Stimulated activated CD8-positive, alpha-beta memory T cell treated with anti-CD3 and anti-CD28 coated beads, Interleukin-4, amount 100 ng/mL, for 1 hour (primary cell): ENCODE measurements at places on chromosomes 5 and 9.

DNA sequence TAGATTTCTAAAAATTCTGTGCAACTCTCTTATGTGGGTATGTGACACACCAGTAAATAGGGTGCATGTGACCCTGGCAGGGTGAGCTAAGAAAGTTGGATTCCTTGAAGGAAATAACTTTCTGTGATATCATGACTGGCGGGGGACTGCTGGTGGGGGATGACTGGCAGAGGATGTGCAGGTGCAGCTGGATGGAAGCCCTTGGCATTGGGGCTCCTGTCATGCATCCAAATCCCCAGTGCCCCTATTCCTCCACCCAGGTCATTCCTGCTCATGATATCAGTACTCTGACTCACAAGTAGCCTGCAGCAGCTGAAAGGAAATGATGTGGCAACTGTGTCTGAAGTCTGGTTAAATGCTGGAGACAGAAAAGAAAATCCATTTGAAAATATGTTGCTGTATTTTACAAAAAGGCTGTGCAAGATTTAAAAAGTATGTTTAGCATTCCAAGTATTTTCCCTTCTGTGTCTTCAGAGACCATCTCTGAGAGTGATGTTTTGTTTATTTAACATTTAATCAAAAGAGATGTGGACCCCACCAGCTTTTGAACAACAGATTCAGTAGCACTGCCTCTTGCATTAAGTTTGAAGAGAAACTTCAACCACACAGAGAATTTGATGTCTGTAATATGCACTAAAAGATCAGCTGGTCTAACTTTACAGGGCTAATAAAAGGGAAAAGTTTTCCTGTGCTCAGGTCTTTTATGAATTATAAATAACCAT is 17.9 kb upstream of the ZSWIM6 start:
- DNase-seq = no peak

GRCh38 chr5:14590949-14591348 is 9.4 kb downstream of the OTULINL start:
- DNase-seq = no peak

- DNase-seq = no peak
Measured at GRCh38 chr5:111783537-111783936, 26.5 kb upstream of the NREP start.

DNA sequence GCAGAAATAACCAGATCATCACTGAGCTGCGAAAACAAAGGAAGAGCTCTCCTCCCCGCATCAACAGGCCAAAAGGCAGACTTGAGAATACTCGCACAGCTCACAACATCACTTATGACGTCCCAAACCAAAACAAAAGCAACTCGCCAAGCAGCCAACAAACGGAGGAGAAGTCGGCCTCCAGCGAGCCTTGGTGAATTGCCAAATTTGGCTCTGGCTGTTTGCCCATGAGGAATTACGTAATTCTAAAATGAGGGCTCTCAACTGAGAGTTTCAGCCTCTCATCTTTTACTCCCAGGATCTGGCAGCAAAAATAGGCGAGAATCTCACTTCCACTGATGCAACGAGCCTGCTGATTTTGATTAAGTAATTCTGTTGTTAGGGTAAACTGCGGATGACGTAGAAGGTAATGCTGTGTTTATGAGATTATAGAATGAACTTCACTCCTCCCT is 51.7 kb upstream of the SEMA6A start:
- DNase-seq = no peak

DNA sequence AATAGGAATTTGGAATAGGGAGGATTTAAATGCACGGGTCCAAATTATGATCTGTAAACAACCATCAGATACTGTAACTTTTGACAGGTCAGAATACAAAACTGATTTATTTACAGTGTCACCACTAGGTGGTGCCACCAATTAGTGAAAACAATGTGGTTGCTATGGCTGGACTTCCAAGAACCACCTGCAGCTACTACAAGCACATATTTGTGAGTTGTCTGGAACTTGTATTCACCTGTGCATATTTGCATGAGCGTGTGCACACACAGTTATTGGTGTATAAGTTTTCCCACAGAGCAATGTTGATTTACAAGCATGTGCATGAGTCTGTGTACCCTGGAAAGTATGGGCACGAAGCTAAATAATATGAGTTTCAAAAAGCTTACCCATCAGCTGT is 3.0 kb upstream of the HRCT1 start:
- no peak for DNase-seq

GRCh38 chr9:125761676-125762450 is 14.7 kb downstream of the PBX3 start:
- DNase-seq = no peak

- no peak for DNase-seq
Measured at GRCh38 chr5:10607666-10608073, 43.8 kb downstream of the ANKRD33B start.

GRCh38 chr5:132388244-132389050 is 18.9 kb downstream of the SLC22A5 start:
- no peak for DNase-seq

DNA sequence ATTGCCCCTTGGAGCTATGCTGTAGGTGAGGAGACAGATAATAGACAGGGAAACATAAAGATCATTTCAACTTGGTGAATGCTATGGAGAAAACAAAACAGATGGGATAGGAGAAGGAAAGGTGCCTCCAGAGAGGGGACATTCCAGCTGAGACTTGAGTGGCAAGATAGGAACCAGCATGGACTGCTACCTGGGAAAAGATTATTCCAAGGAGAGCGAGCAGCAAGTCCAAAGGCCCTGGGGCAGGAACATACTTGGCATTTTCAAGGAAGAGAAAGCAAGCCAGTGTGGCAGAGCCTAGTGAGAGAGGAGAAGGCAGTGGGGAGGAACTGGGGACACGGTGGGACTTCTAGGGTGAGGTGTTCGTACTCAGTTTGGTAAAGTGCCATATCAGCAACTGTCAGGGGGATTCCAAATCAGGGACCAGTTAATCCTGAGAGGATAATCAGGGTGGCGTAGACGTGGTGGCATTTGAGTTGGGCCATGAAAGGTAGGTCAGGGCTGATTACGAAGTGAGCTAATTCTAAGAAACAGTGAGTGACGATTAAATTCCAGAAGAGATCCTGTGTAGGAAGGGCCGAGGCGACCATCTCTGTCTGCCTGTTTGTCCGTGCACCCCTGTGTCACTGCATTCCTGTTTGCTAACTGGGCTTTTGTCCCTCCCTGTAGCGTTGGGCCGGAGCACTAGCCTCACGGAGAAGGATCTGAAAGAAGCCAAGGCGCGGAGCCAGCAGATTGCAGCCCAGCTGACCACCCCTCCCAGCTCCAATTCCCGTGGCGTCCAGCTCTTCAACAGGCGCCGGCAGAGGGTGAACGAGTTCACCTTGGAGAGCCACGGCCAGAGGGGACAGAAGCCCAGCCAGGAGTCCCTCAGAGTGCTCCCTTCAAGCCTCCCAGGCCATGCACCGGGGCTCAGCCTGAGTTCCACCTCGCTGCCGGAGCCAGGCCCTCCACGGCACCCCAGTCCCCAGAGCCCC is 7.1 kb downstream of the SYNPO start:
- DNase-seq = no peak

GRCh38 chr5:95884017-95884325 is 61.4 kb upstream of the GLRX start:
- DNase-seq = no peak

DNA sequence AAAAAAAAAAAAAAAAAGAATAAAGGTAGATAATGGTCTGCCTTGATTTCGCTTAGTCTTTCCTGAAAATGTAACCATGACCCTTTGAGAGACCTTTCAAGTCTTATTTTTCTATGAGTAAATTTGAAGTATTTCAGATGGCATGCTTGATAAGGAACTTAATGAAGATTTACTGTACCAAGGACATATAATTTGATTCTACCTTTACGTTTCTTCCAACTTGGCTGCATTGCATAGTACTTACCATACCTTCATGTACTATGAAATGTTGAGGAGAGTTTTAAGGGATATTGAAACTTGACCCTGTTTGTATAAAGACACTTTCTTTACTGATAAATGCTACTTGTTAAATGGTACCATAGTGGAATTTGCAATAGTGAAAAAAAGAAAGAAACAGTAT is 35.0 kb upstream of the SNX24 start:
- DNase-seq = no peak

GRCh38 chr5:136213919-136214493 is 21.0 kb upstream of the SMIM32 start:
- no peak for DNase-seq

DNA sequence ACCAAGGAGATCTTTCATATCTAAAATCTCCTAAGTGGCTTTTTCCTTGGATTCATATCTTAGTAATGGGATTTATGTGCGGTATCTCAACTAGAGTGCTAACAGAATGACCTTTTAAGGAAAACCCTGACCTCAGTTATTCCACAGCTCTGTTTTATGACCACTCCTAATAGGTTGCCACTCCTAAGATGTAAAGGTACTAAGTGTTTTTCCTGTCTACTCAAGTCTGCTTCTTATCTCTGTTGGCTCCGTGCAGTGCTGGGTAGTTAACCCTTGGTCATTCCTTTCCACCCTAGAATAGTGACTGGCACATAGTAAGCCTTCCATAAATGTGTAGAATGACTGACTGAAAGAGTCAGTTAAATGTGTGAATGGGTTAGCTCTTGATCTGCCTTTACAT is 161.4 kb downstream of the DOCK2 start:
- no peak for DNase-seq

DNA sequence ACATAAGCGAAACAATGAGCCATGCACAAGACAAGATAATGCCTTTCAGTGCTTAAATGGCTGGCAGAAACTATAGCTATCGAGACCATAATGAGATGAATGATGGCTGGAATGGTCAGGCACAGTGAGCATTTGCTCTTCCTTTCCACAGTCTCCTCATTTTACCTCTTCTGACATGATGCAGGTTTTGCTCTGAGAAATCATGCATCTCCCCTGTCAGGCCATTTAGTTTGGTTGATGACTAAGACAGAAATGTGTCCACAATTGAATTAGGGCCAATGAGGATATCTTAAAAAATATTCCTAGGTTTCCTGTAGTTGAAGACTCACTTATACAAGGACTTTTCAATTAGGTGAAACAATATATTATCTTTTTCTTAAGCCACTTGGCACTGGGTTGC is 475.1 kb downstream of the TMEM232 start:
- no peak for DNase-seq

- no peak for DNase-seq
Measured at GRCh38 chr5:20572614-20573013, 584.6 kb upstream of the CDH18 start.

GRCh38 chr5:149262315-149262714 is 9.3 kb upstream of the AFAP1L1 start:
- DNase-seq = no peak

GRCh38 chr5:113199122-113199905 is 222.7 kb downstream of the DCP2 start:
- no peak for DNase-seq

DNA sequence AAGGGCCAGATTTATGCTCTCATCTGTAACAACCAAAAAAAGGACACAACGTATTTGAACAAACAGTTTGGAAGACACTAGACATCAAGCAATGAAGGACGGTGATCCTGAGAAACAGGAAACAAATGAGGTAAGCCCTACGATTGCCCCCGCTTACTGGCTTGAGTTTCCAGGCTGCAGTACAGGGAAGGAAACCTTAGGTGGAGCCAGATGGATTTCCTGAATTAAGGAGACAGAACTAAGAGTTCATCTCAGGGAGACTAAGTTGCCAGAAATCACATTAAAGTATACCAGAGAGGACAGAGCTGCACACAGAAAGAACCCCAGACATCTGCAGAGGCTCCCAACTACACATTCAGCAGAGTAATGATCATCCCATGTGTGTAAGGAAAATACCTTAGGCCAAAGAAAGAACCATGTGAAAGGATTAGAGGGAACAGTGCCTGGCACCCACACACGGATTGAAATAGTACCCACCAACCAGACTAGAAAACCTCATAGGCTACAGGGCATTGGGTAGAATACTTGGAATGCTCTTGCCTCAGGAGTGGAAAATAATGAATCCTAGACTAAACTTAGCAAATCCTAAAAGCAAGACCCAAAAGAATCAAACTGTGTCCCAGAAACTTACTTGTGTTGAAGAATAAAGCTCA is 99.3 kb upstream of the NIPBL start:
- no peak for DNase-seq

DNA sequence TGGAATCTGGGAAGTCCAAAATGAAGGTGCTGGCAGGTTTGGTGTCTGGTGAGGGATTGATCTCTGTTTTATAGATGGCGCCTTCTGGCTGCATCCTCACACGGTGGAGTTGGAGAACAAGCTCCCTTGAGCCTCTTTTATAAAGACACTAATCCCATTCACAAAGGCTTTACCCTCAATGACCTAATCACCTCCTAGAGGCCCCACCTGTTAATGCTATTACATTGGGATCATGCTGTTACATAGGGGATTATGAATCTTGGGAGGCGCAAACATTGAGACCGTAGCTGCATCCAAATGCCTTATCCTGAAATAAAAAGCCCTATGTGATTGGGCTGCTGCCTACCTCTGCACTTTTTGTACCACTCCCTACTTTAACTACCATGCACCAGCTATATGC is 197.1 kb upstream of the HMHB1 start:
- no peak for DNase-seq
